Fibroblast of the aortic adventitia (primary cell): ENCODE measurements at places on chromosomes 4 and X. TPM values are rescaled to one million over a fixed set of nuclear protein-coding genes. Genes with fewer than 3 reads are reported as not detected.

TMPRSS11B gene
- not detected in 2 replicates for total RNA-seq

EXOC1L gene
- total RNA-seq: not detected in 2 replicates

GPC3 gene
- 16.4 TPM in 1 of 2 replicates, not detected in the other for total RNA-seq

P2RY10 gene
- not detected in 2 replicates for total RNA-seq

IRAK1 gene
- total RNA-seq: 37.1 and 80.5 TPM in 2 replicates
